ENCODE measurements at places on chromosomes 12 and 14. TPM values are rescaled to one million over a fixed set of nuclear protein-coding genes. Genes with fewer than 3 reads are reported as not detected.

- H3K36me3 ChIP-seq: no peaks in the 10 kb centered on the region
- no peak overlapping the region for H3K4me3 ChIP-seq
- H3K27ac ChIP-seq: peak overlapping the region; percentile 24
- H3K4me1 ChIP-seq: peaks cover 8% of the 10 kb centered on the region
- peaks cover 8% of the 10 kb centered on the region for H3K27me3 ChIP-seq
Measured at GRCh38 chr12:49287876-49288275, 7.1 kb upstream of the PRPH start.

DNA sequence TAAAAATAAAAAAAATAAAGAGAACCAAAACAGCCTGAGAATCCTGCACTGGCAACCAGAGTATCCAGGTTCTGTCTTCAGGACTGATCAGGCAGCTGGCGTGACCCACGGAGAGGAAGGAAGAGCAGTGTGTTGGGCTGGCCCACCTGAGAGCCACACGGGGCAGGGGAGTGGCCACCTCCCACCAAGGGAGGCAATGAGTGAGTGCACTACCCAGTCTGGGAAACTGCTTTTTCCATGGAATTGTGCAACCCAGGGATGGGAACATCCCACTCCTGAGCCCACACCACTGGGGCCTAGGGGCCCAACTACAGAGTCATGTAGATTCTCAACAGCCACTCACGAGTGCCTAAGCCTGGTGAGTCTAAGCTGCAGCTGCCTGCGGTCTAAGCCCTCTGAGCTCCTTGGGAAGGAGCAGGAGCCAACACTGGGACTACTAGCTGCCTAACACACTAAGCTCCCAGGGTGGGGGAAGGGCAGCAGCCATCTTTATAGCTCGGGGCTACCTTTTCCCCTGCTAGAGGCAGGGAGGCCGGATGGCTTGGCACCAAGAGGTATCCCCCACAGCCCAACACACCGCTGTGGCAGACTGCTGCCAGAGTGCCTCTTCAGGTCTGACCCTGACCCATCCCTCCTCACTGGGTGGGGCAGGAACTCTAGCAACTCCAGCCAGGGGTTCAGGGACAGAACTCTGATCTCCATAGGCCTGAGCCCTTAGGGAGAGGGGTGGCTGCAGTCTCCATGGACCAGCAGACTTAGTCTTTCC is 610.9 kb downstream of the RERGL start:
- no peaks in the 10 kb centered on the region for H3K27me3 ChIP-seq
- H3K4me3 ChIP-seq: no peak overlapping the region
- no peak for DNase-seq
- H3K36me3 ChIP-seq: no peaks in the 10 kb centered on the region
- H3K4me1 ChIP-seq: no peaks in the 10 kb centered on the region

GRCh38 chr12:538731-539539 is 79.2 kb downstream of the B4GALNT3 start:
- peaks cover 18% of the 10 kb centered on the region for H3K4me1 ChIP-seq
- H3K36me3 ChIP-seq: no peaks in the 10 kb centered on the region
- no peak overlapping the region for H3K4me3 ChIP-seq
- no peak overlapping the region for H3K27ac ChIP-seq
- DNase-seq: no peak

Gene IL31
- total RNA-seq: not detected

Data from glutamatergic neuron (in vitro differentiated cells).